H1 (cell line): ENCODE measurements at places on chromosomes 6 and 20. TPM values are rescaled to one million over a fixed set of nuclear protein-coding genes. Genes with fewer than 3 reads are reported as not detected.
A peak's percentile ranks its signal among the peaks of the same experiment; 100 is the strongest.

DNA sequence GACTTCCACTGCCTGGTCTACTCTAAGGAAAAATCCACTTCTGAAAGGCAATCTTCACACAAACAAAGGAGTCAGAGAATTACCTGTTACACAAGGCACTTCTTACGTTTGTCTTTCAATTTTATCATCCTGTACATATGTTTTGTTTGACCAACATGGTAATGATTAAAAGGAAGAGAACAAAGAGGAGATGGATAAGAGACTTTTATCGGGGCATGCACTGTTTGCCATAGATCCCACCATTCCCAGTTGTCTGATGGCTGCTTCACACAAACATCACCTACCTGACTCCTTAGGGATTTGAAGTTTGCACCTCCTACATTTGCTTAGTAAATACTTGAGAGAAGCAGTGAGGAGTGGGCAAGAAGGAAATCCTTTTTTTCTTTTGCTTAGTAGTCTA, 87.1 kb downstream of the BFSP1 start:
- no peak for DNase-seq

GRCh38 chr6:1386038-1386709, 3.2 kb upstream of the FOXF2 start:
- no peak for DNase-seq

GRCh38 chr6:52643158-52643557, 27.8 kb upstream of the TMEM14A start:
- DNase-seq = no peak

DNA sequence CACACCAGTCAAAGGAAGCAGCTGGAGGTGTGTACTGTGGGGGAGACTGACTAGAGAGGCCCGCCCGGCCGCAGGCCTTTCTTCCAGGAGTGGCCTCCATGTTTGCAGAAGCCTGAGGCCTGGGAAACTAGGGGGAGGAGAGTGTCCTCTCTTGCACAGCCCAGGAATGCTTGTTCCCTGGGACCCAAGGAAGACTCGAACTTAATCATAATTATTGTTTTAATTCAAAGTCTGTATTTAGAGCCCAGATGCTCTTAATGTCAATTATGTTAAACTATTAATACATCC, 23.1 kb downstream of the BNIP5 start:
- no peak for DNase-seq

CGA gene
- not detected in 2 replicates for total RNA-seq

MRPS18A gene
- total RNA-seq = 48.3 and 52.1 TPM in 2 replicates

DNA sequence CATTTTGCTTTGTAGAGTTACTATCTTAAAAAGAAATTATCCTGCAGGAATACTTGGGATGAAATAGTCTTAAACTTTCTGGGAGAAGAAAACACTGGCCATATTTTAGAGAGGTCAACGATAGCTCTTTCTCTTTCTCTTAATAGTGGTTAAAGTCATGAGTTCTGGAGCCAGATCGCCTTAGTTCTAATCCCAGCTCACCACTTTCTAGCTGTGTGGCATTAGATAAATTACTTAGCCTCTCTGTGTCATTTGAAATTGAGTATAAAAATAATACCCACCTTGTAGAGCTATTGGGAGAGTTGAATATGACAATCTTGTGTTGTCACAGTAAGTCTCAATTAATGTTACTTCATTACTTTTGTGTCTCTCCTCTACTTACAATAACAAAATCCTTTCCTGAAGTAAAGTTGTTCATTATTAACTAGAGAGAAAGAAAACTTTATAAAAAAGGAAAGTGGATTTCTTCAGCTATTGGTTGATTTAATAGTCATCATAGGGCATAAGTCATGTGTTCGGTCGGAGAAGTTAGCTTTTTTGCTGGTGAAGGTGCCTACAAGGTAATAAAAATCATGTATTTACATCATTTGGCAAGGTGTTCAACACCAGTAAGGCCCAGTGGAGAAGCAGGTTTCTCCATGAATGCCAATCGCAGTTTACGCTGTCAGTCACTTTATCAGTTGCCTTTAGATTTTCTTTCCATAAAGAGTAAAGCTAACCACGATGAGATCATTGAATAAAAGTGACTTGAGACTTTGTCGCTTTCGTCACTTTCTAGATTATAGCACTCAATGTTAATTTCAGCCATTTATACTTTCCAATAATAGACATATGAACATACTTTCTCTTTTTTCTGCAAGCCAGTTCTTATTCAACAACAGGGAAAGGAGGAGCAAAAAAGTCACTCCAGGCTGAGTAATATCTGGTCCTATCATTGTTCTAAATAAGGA, 2.0 kb downstream of the NEDD9 start:
- no peak for DNase-seq

GRCh38 chr20:6663104-6663503, 104.4 kb upstream of the BMP2 start:
- no peak for DNase-seq

DNA sequence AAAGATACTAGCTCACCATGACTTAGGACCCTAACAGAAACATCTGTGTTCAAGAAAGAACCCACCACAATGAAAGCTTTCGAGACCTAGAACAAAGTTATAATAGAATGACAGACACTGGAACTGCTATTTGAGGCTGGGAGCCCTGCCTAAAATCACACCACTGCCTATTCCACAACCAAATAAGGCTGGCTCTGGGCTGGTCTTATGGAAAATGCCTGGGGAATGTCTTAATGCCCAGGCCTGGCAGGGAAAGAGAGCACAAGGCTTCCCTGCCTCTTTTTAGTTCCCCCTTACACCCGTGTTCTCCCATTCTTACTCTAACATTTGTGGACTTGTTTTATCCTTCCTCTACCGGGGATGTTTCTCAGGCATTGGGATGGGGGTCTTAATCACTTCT, 5.6 kb upstream of the METTL24 start:
- DNase-seq = no peak

TRIM15 gene
- 0.48 and 0.54 TPM in 2 replicates for total RNA-seq

- no peak for DNase-seq
These were observed 51.5 kb downstream of the SLC23A2 start for GRCh38 chr20:4949833-4950178.

- no peak for DNase-seq
These were observed 13.5 kb downstream of the ULBP1 start for GRCh38 chr6:149977221-149977620.

GFRAL gene
- total RNA-seq = not detected in 2 replicates

ZBTB46 gene
- 21.1 and 22.4 TPM in 2 replicates for total RNA-seq

KIAA1755 gene
- not detected in 2 replicates for total RNA-seq

CFB gene
- not detected in 2 replicates for total RNA-seq

DNA sequence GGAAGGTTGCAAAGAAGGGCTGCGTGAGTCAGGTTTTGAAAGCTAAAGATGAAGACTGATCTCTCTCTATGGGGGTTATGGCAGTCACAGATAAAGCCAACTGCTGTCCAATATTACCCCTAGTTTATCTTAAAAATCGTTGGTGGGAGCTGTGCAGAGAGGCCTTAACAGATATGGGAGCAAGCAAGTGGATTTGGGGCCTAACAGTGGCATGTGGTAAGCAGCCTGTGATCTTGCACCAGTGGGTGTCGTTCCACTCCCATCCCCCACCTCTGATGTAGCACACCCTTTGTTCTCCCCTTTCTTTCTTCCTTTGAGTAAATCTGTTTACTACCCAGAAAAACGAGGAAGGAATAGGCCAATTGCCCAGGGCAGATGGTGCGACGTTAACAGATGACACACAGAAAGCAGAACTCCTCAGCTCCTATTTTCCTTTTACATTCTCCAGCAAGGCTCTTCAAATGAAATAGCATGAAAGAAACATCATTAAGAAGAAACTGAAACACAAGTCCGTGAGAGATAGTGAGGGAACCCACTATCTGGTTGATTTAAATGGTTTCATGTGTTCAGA, 274.1 kb upstream of the CITED2 start:
- DNase-seq = no peak

- no peak for DNase-seq
These were observed 337.6 kb downstream of the BTBD9 start for GRCh38 chr6:38302081-38302480.

DNA sequence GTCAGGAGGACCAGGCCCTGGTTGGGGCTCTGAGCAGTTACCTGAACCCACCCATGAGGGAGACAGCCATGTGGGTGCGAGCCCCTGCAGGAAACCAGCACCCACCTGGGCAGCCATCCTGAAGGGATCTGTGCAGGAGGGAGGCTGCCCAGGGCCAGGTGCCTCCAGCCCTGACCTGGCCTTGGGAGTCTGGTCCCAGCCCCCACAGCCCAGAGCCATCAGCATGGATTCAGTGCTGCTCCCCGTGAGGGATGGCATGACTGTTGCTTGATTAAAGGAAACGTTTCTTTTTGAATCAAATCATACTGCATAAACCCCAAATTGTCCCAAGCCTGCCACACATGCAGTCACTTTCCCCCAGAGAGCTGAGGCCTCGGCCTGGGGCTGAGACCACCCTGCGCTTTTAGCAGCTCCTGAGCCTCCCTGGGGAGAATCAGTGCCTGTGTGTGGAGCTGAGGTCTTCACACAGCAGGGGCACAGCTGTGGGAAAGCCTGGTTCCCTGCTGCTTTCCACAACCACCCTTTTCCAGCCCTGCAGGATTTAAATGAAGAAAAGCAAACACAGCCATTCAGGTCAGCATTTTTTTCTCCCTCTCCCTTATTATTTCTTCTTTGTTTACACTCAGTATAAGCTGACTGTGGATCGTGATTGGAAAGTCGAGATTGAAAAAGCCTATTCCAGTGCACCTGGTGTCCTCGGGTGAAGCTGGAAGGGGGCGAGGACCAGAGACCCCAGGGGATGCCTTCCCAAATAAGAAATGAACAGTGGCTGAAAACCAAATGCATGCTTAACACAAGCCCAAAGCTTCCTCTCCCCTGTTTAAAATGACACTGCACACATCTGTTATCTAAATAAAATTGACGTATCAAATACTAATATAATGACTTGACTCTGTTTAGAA, 283.9 kb downstream of the SMOC2 start:
- DNase-seq = no peak

KIAA0408 gene
- total RNA-seq = 9.2 and 10.8 TPM in 2 replicates

- no peak for DNase-seq
These were observed 74.4 kb downstream of the BCAS1 start for GRCh38 chr20:53995949-53996348.

PAK5 gene
- total RNA-seq = 0.44 and 0.80 TPM in 2 replicates

DNA sequence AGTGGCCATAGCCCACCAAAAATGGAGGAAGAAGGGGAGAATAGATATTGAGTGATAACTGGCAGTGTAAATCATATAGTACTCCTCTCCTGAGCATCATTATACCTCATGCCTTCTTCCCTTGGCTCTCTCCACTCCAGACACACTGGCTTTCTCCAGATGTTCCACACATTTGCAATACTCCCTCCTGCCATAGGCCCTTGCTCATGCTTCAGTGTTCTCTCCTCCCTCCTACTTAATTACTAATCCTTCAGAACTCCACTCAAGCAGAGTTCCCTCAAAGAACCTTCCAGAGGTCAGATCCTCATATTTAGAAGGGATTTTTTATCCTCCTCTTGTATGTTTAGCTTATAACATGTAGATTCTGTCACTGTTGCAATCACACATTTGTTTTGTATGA, 279.5 kb upstream of the SUPT3H start:
- no peak for DNase-seq

GRCh38 chr20:36467076-36467999, 74.0 kb upstream of the MYL9 start:
- no peak for DNase-seq

GRCh38 chr20:53945478-53945877, 124.9 kb downstream of the BCAS1 start:
- no peak for DNase-seq

GRCh38 chr20:49507741-49508434, 25.4 kb upstream of the KCNB1 start:
- DNase-seq = no peak

DNA sequence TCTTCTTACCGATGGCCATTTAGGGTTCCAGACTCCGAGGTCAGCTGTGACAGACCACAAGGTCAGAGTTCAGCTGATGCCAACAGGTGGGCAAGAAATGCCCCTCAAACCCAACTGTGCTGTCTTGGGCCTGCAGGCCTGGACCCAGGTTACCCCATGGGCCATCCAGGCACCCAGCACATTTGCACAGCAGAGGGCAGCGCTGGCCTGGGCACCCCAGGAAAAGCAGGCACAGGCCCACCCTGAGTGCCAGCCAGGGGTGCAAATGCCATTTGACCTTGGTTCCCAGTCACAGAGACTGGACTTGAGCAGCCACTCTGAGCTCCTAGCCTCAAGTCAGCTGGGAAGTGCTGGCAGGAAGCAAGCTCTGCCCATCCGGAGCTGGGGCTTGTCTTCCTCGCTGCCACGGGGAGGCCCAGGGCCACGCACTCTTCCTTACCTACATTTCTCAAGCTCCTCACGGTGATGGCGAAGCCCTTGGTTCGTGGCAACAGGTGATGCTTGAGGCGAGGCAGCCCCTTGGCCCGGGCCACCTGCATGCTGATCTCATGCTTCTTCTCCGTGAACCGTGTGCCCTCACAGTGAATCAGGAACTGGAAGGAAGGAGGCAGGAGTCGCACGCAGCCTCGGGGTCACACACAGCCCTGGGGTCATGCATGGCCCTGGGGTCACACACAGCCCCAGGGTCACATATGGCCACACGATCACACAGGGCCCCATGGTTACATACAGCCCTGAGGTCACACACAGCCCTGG, 120.8 kb downstream of the AGPAT4 start:
- DNase-seq = no peak

EPPIN gene
- 0.13 TPM in 1 of 2 replicates, not detected in the other for total RNA-seq

CBFA2T2 gene
- total RNA-seq = 11.0 and 12.9 TPM in 2 replicates

TTI1 gene
- total RNA-seq = 47.0 TPM in 2 replicates

- DNase-seq = peak; percentile 54
These were observed 3.6 kb upstream of the HINT3 start for GRCh38 chr6:125952764-125953501.

NNAT gene
- 66.8 and 71.5 TPM in 2 replicates for total RNA-seq

GRCh38 chr6:114055349-114055748, 84.4 kb upstream of the HDAC2 start:
- no peak for DNase-seq

MOXD1 gene
- total RNA-seq = 1.4 and 1.6 TPM in 2 replicates

- peak; percentile 97 for DNase-seq
These were observed 34.1 kb upstream of the EZR start for GRCh38 chr6:158853072-158853879.

RNF182 gene
- 10.7 and 13.0 TPM in 2 replicates for total RNA-seq

LPA gene
- total RNA-seq = 0.19 and 0.39 TPM in 2 replicates

HLA-DQB1 gene
- 1.2 and 1.4 TPM in 2 replicates for total RNA-seq

DNA sequence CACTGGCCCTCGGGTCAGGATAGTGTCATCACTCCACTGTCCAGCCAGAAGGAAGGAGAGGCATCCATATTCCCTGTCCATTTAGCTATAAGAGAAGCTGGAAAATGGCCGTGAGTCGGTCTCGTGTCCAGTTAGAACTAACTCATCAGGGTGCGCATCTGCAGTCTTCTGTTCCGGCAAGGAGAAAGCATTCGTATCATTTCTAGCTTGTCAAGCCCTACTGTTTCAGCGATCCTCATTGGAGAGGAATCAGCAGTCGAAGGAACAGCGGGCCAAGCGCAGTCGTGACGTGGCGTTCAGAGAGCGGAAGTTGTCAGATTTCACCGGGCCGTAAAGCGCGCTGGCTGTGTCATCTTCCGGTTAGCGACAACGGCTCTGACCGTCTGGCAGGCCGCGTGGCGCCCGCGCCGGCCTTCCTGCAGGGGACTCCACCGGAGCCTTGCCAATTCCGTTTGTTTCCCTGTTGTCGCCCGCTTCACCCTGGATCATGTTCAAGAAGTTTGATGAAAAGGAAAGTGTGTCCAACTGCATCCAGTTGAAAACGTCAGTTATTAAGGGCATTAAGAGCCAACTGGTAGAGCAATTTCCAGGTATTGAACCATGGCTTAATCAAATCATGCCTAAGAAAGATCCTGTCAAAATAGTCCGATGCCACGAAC, 32.9 kb downstream of the HM13 start:
- no peak for DNase-seq

BTNL2 gene
- not detected in 2 replicates for total RNA-seq
